ENCODE measurements at places on chromosomes 2 and 18.

DNA sequence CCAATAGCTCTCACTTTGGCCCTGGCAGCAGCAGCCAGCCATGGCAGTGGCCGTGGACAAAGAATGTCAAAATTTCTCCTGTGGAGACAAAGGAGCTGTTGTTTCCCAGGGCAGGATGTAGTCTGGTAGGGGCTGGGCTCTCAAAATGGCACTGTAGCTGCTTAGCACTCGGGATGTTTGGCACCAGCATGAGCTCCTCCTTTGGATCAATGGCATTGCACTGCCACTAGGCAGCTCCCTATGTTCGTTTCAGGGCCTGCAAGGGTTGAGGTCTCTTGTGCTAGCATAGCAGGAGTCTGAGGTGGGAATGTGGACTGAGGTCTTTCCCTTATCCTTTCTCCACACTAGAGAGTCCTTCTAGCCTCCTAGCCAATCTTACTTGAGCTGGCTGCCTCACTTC is 948.8 kb upstream of the FAM98A start:
- DNase-seq, result no peak

DNA sequence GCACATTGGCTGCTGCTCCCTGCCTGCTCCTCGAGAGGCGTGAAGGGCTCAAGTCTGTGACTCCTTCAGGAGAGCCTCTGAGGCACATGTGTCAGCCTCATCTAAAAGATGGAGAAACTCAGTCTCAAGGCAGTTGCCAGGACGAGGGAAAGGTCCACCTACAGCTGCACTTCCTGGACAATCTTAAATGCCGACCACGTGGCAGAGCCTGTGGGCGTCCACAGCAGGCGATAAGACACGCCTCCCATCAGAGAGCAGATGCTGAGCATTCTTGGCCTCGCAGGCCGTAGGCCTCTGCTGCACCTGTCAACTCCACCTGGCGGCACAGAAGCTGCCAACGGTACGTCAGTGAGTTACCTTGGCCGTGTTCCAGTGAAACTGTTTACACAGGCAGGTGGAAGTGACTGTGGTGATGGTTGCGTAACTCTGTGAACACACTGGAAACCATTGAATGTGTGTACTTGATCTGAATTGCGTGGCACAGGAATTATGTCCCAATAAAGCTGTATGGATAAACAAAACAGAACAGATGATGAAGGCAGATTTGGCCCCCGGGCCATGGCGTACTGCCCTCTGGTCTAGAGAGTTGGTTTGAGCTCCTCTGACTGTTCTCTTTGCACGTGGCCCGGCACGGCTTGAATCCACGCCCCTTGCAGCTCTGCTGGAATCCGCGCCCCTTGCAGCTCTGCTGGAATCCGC is 114.5 kb downstream of the RNF144A start:
- DNase-seq, result peak; percentile 58

GRCh38 chr2:216624251-216624650 is 9.0 kb upstream of the IGFBP2 start:
- no peak for DNase-seq

- DNase-seq, result no peak
Observed at GRCh38 chr2:207122651-207123334, 43.0 kb downstream of the KLF7 start.

DNA sequence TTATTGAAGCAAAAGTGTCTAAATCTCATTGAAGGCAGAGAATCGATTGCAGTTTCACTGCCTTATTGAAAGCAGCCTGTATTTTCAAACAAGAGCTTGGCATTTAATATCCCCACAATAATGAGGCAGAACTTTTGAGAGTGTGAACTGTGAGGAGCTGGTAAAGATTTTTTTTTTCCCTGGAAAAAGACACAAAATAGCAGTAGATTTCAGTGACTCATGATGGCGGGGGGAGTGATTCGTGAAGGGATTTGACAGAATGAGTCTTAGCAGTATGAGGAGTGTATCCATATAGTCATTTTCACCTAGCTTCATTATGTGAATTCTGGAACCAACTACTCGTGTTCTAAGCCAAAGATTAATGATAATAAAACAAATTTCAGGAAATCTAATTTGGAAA is 242.9 kb downstream of the ARL6IP6 start:
- no peak for DNase-seq

DNA sequence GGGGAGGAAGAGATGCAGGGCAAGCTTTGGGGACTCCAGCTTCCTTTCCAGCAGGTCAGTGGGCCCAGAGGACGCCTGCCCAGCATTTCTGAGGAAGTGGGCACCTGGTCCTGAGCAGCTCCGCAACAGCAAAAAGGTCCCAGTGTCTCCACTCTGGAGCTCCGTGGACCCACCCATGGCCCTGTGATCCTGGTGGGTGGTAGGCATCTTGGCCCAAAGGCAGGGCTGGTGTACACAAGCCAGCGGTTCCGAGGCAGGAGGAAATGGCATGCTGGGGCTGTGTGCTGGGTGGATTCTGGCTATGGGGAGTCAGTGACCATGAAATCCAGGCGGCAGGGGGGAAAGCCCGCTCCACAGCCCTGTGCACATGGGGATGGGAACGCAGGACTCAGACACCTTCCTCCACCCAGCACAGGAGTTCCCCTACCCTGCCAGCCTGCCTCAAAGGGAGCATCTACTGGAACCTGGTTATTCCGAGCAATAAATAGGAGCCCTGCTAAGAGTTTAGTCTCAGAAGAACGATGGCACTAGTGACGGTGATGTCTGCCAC is 206.0 kb downstream of the GLI2 start:
- DNase-seq, result no peak

DNA sequence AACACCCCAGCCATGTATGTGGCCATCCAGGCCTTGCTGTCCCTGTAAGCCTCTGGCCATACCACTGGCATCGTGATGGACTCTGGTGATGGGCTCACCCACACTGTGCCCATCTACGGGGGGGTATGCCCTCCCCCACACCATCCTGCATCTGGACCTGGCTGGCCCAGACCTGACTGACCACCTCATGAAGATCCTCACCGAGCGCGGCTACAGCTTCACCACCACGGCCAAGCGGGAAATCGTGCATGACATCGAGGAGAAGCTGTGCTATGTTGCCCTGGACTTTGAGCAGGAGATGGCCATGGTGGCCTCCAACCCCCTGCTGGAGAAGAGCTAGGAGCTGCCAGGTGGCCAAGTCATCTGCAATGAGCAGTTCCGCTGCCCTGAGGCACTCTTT is 80.4 kb upstream of the ZCCHC2 start:
- DNase-seq, result no peak

Measured in WERI-Rb-1 (cell line).